Breast epithelium (tissue), 4 donors: ENCODE measurements at places on chromosomes 3 and 15. TPM values are rescaled to one million over a fixed set of nuclear protein-coding genes. Genes with fewer than 3 reads are reported as not detected.

The SIDT1 gene
- total RNA-seq: 95.0 TPM

The ABI3BP gene
- 41.1 TPM for total RNA-seq

DNA sequence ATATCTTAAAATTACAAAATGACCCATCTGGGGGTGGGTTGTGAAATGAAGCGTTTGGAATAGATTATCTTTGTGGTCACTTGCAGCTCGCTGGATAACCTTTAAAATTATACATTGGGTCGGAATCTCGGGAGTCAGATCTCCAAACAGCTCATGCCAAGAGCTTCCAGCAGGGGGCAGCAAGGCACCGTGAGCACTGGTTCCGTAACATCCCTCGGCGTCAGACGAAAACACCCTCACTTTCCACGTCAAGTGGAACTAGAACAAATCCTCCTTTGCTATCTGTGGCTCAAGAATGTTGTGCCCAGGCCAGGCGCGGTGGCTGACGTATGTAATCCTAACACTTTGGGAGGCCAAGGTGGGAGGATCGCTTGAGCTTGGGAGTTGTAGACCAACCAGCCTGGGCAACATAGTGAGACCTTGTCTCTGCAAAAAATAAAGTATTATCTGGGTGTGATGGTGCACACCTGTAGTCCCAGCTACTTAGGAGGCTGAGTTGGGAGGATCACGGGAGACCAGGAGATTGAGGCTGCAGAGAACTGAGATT, 31.1 kb downstream of the UMPS start:
- peak; percentile 84 for DNase-seq

DNA sequence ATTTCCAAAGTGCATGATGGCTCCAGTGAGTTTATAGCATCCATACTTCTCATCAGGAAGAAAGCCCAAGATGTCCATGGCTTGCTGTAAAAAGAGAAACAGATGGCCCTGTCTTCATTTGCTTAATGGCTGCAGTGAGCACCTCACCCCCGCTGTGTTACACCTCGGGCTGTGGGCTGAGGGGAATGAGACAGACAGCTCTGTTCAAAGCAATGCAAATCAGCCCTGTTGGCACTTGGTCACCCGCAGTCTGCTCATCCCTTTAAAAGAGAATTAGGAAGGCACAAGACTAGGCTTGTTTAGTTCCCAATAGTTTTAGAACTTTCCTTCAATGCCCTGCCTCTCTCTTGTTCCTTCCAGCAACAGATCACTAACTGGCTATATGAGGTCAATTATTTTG, 25.2 kb downstream of the MYH15 start:
- DNase-seq: no peak

DNA sequence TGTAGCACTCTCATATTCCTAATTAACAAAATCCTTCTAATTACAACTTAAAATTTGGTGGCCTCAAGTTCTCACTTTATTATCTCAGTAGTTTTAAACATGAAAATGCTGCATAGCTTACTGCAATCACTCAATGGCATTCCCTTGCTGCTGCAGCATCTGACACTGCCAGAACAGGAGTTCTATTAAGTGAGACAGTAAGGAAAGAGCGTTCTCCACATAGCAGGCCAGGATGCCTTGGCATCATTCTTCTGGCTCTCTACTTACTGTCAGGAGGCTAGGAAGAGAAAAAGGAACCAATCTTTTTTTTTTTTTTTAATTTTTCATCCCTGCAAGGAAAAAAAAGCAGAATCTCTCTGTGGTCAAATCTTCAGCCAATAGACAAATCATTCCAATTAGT, 3.2 kb downstream of the CNBP start:
- no peak for DNase-seq

DNA sequence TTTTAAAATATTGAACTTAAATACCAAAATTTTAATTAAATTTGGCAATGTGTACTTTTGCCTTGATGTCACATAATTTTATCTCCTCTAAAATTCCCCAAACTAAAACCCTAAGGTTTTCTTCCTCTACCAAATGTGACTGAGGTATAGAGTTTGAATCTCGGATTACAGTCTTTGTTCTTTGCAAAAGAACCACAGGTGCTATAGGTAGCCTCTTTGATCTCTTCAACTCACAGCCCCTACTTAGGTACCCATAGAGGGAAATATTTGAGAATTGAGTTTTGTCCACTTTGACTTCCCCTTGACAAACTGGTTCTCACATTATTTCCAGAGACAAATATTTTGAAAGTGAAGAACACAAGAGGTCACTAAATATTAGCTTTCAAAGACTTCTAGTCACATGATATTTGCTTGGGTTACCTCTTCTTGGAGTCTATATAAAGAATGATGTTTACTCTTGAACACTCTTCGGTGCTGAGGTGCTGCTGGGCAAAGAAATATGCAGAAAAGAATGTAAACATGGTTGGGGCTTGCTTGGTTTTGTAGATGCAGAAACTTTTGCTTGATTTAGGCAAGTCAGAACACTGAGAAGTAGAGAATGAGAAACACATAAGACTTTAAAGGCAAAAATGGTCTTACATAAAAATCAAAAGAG, 120.8 kb upstream of the MCTP2 start:
- DNase-seq: no peak

DNA sequence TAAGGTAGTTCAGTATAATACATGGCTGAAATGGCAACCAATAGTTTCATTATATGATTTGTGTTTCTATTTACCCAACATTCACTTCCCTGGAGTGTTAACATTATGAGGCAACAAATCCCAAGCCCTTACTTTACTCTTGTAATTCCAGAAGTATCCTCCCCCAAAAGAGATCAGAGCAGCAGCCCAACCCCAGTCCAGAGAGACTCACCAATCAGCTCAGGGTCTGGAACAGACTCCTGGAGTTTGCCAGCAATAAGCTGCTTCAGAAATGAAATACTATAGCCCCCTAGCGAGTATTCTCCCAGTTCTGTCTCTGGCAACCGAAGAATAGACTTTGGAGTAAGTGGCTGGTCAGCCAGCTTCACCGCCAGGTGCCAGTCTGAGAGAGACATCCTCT, 2.5 kb downstream of the UBL7 start:
- no peak for DNase-seq

- no peak for DNase-seq
Observed at GRCh38 chr3:98552232-98553020, 20.6 kb downstream of the GPR15 start.

DNA sequence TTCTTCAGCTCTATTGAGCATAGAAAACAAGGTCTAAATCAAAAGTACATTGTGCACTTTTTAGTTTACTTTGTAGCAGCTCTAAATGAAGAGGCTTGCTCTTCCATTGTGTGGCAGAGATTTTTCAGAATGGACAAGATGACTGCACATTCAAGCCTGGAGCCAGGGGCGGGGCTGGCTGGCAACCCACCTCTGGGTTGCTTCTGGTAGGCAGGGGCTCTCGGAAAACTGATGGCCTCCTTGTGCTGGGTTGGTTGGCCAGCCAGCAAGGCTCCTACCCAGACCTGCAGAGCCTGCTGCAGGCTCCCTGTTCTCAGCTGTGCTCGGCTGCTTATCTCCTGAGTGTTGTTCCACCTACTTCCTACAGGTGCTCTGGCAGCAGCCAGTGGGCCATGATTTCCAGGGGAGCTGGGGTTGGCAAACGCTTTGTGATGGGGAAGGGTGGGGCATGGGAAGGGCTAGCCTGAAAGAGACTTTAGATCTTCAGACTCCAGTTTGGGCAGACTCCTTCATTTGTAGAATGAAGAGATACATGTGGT, 8.8 kb downstream of the BSN start:
- no peak for DNase-seq
